ENCODE measurements at places on chromosomes 16 and 17.
A peak's percentile ranks its signal among the peaks of the same experiment; 100 is the strongest.

DNA sequence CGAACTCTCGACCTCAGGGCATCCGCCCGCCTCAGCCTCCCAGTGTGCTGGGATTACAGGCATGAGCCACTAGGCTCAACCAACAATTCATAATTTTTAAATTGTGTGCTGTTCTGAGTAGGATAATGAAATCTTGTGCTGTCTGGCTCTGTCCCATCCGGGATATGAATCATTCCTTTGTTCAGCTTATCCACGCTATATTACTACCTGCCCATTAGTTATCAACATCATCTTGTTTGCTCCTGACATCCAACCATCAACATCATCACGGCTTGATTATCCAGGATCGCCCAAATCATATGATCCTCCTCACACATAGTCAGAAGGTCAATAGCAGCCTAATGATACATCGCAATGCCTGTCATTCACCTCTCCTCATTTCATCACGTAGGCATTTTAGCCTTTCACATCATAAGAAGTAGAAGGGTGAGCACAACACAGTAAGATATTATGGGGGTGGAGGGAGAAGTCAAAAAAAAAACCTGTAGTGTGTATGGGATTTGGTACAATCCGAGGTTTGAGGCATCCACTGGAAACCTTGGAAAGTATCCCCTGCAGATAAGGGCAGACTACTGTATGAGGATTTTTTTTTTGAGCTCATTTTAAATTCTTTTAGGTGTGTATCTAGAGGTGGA, 77.0 kb upstream of the SIAH1 start:
- no peak for DNase-seq

GRCh38 chr17:9924735-9925191, 19.7 kb upstream of the RCVRN start:
- DNase-seq = peak; percentile 69

DNA sequence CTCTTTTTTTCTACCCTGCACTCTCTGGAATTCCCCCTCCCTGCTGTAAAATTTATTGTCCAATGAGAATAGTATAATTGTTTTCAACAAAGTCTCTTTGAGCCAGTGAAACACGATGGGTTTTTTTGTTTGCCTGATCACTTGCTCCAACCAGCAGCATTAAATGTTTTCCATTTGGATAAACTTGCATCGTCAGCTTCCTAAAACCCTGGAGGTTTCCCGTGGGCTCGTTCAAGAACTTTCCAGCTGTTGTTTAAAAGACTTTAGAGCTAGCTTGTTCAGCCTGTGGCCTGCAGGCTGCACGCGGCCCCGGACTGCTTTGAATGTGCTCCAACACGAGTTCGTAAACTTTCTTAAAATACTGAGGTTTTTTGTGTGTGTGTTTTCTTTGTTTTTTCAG, 14.9 kb downstream of the NAGPA start:
- DNase-seq = no peak

- DNase-seq = no peak
These were observed 2.0 kb downstream of the PLD6 start for GRCh38 chr17:17204041-17204591.

- peak; percentile 47 for DNase-seq
These were observed 4.5 kb downstream of the PCGF2 start for GRCh38 chr17:38743556-38744171.

DNA sequence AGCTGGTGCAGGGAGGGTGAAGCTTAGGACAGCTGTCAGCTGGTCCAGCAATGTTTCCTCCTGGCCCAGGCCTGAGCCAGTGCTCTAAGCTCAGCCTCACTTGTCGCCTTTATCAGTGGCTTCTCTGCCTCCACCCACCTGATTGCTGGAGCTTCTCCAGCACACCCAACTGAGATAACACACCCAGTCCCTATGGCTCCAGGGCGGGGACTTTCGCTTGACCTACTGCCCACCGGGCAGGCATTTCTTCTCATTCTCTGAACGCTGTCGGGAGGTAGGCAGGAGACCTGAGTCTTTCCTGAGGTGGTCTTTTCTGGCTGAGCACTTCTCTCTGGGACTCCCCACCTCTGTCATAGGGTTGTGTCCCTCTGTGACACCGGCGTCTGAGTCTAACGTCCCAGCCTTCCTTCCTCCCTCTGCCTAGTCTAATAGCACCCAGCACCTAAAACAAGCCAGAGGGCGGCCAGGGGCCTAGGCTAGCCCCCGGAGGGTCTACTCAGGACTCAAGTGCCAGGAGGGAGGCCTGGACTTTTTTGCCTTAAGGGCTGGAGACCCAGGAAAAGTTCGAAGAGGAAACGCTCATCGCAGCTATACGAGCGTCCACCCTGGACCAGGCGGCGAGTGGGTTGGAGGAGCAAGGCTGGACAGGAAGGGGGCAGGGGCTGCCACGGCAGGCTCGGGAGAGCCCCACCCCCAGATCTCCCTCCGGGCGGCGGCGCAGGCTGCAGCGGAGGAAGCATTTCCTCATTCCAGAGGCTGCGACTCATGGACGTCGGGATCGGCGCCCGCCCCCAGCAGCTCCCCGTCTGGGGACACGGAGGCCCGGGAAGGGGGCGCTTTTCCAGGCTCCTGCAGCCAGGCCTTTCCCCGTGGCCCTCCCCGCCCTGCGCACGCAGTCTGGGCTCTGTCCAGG, 756 bp downstream of the TAX1BP3 start:
- peak; percentile 90 for DNase-seq
